ENCODE measurements at places on chromosomes 3 and 15. TPM values are rescaled to one million over a fixed set of nuclear protein-coding genes. Genes with fewer than 3 reads are reported as not detected.

DNA sequence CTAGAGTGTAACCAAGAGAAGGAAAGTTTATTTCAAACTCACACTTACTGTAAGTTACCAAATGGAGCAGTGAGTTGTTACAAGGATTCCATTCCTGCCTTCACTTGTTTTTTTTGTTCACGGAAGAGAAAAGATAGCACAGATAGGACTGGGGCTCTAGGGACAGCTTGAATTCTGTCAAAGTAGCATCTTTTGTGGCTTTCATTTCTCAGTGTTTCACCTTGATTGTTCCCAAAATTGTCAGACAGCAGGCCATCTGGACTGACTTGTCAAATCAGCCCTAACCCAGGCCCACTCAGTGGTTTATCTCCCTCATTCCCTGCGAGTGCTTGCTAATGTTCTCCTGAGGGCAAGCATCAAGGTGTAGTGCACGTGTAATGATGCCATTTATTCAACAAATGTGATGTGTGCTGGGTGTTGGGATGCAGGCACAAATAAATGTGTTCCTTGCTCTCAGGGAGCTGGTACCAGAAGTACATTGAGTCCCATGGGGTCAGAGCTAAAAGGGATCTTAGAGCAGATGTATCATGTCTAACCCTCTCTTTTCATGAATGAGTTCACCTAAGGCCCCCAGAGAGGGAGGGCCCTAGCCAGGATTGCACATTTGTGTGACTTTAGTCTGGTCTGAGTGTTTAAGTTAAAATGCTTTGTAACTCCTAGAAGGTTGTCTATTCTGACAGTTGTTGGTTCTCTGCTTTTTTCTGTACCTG, 49.1 kb downstream of the PDHB start:
- H3K4me3 ChIP-seq, result no peak overlapping the region
- DNase-seq, result no peak
- no peaks in the 10 kb centered on the region for H3K27me3 ChIP-seq
- peak overlapping the region; percentile 18 for H3K27ac ChIP-seq
- H3K36me3 ChIP-seq, result peaks cover 65% of the 10 kb centered on the region

Gene NOX5
- total RNA-seq, result 0.09 TPM

Gene RASSF1
- total RNA-seq, result 34.0 TPM

DNA sequence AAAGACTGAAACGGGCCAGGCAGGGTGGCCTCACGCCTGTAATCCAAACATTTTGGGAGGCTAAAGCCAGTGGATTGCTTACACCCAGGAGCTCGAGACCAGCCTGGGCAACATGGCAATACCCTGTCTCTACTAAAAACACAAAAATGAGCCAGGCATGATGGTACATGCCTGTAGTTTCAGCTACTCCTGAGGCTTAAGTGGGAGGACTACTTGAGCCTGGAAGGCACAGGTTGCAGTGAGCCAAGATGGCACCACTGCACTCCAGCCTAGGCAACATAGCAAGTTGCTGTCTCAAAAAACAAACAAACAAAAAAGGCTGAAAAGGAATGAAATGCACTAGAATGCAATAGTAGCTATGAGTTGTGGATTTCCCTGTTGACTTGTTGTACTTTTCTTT, 94.7 kb downstream of the STAG1 start:
- H3K27ac ChIP-seq, result no peak overlapping the region
- peaks cover 25% of the 10 kb centered on the region for H3K4me1 ChIP-seq
- no peak for DNase-seq

DNA sequence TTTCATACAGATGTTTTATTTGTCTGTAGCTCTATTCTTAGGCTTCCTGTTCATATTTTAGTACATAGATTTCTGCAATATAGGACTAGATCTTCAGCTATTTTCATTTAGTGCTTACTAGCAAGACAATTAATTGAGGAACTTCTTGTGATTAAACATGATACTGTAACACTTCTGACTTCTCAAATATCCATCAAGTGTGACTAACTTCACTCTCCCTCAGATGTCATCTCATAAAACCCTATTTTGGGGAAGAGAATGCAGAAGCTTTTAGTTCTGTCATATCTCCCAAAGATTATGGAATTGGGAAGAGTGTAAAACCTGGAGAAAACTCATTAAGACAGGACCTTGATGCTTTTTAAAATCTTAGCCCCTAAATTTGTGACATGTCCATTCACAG, 28.6 kb upstream of the GOLIM4 start:
- no peak overlapping the region for H3K4me3 ChIP-seq
- peaks cover 1% of the 10 kb centered on the region for H3K36me3 ChIP-seq
- no peak for DNase-seq
- peaks cover 13% of the 10 kb centered on the region for H3K27me3 ChIP-seq

Gene SUCNR1
- not detected for total RNA-seq

Gene NR2F2
- not detected for total RNA-seq

GRCh38 chr3:107604057-107604822, 81.5 kb downstream of the BBX start:
- peaks cover 30% of the 10 kb centered on the region for H3K4me1 ChIP-seq
- no peak overlapping the region for H3K4me3 ChIP-seq
- peaks cover 38% of the 10 kb centered on the region for H3K36me3 ChIP-seq
- H3K27me3 ChIP-seq, result no peaks in the 10 kb centered on the region

DNA sequence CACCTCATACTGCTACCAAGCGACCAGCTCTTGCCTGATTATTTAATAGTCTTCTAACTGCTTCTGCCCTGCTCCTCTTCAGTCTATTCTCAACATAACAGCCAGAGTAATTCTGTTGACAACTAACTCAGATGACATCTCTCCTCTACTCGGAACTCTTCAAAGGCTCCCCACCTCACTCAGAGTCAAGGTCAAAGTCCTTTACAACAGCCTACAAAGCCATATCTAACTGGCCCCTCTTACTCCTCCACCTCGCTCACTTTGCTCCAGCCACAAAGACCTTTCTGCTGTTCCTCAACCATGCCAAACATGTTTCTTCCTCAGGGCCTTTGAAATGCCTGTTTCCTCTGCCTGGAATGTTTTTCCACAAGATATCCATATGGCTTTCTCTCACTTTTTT, 43.6 kb downstream of the PIK3R4 start:
- DNase-seq, result no peak
- H3K36me3 ChIP-seq, result peaks cover 82% of the 10 kb centered on the region
- no peaks in the 10 kb centered on the region for H3K27me3 ChIP-seq
- no peaks in the 10 kb centered on the region for H3K4me1 ChIP-seq
- no peak overlapping the region for H3K4me3 ChIP-seq

GRCh38 chr3:188076176-188076575, 77.8 kb upstream of the LPP start:
- no peak overlapping the region for H3K27ac ChIP-seq
- no peak overlapping the region for H3K4me3 ChIP-seq
- H3K36me3 ChIP-seq, result no peaks in the 10 kb centered on the region
- no peaks in the 10 kb centered on the region for H3K27me3 ChIP-seq
- DNase-seq, result no peak
- H3K4me1 ChIP-seq, result no peaks in the 10 kb centered on the region

DNA sequence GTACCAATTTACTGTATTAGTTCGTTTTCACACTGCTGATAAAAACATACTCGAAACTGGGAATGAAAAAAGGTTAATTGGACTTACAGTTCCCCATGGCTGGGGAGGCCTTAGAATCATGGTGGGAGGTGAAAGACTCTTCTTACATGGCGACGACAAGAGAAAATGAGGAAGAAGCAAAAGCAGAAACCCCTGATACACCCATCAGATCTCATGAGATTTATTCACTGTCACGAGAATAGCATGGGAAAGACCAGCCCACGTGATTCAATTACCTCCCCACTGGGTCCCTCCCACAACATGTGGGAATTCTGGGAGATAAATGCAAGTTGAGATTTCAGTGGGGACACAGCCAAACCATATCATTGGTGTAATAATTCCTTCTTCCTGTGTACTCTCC, 69.6 kb downstream of the C3orf20 start:
- no peaks in the 10 kb centered on the region for H3K36me3 ChIP-seq
- DNase-seq, result no peak
- no peak overlapping the region for H3K27ac ChIP-seq
- H3K4me1 ChIP-seq, result no peaks in the 10 kb centered on the region
- H3K4me3 ChIP-seq, result no peak overlapping the region

Gene CTXN2
- not detected for total RNA-seq

GRCh38 chr3:185161761-185162160, 8.9 kb upstream of the C3orf70 start:
- H3K4me1 ChIP-seq, result no peaks in the 10 kb centered on the region
- no peak overlapping the region for H3K4me3 ChIP-seq
- H3K36me3 ChIP-seq, result no peaks in the 10 kb centered on the region
- no peak overlapping the region for H3K27ac ChIP-seq
- H3K27me3 ChIP-seq, result peaks cover 28% of the 10 kb centered on the region

DNA sequence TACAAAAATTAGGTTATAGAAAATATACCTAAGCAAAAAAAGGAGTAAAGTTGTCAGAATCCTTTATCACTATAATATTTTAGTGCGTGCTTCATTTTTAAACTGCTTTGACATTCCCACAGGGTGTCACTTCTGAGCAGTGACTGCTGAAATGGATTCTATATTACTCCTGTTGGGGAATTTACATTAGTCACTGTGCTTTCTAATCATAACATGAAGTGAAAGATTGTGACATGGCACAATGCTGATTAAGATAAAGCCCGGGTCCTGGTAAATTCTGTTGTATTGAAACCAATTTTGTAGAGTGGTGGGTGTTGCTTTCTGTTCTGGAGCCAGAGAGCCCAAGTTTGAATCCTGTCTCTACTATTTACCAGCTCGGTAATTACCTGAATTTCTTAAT, 36.4 kb upstream of the EHHADH start:
- no peaks in the 10 kb centered on the region for H3K4me1 ChIP-seq
- no peak for DNase-seq
- peaks cover 11% of the 10 kb centered on the region for H3K36me3 ChIP-seq
- H3K27me3 ChIP-seq, result no peaks in the 10 kb centered on the region

Gene RHCG
- not detected for total RNA-seq

DNA sequence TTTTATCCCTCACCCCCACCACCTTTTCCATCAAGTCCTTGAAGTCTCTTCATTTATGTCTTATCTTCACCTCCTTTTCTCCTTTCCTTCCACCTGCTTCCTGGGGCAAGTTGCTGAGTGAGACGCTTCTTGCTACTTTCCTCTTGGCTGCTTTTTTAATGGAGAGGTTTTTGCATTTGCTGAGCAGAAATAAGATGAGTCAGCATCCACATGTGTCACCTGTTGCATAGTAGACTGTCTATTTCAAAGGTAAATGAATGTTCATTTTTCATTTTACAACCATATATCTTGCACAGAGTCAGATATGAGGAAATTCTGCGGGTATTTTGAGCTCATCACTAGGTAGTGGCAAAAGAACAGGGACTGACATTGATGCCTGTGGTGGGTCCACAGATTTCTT, 18.6 kb downstream of the C3orf52 start:
- DNase-seq, result no peak
- no peak overlapping the region for H3K4me3 ChIP-seq
- H3K36me3 ChIP-seq, result no peaks in the 10 kb centered on the region
- H3K4me1 ChIP-seq, result no peaks in the 10 kb centered on the region
- H3K27ac ChIP-seq, result no peak overlapping the region
- no peaks in the 10 kb centered on the region for H3K27me3 ChIP-seq

GRCh38 chr3:126606001-126606400, 47.3 kb upstream of the C3orf22 start:
- H3K27ac ChIP-seq, result no peak overlapping the region
- no peaks in the 10 kb centered on the region for H3K36me3 ChIP-seq
- H3K4me3 ChIP-seq, result no peak overlapping the region
- peaks cover 17% of the 10 kb centered on the region for H3K27me3 ChIP-seq
- DNase-seq, result no peak

Gene LMCD1
- total RNA-seq, result 6.0 TPM

Gene GPR171
- 0.35 TPM for total RNA-seq

- H3K27ac ChIP-seq, result no peak overlapping the region
- H3K36me3 ChIP-seq, result no peaks in the 10 kb centered on the region
- H3K4me3 ChIP-seq, result no peak overlapping the region
- no peak for DNase-seq
Measured at GRCh38 chr3:16084887-16085286, 89.6 kb upstream of the GALNT15 start.

DNA sequence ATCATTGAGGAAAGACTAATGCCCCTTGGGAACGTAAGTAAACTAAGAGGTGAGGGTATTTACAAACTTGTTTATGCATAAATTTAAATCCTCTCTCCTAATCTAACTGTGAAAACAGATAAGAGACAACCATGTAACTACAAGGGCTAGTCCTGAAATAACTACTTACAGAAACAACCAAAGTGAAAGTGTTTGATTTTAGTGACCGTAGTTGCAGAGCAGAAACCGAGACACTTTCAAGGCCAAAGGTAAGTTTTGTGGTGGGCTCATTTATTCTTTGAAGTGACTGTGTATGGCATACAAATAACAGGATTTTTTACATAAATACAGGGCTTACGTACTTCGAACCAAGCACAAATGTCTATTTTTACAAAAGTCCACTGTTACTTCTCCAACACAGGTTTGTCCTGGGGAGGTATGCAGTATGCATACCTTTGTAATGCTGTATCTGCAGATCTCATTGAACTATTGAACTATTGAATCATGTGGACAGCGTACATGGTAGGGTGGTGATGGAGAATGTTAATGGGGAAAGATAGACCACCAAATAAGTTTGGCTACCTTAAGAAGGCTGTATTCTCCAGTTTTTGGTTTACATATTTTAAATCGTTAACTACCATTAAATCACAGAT, 99.6 kb upstream of the RBMS3 start:
- DNase-seq, result no peak
- no peak overlapping the region for H3K4me3 ChIP-seq
- no peaks in the 10 kb centered on the region for H3K4me1 ChIP-seq
- H3K27ac ChIP-seq, result no peak overlapping the region
- no peaks in the 10 kb centered on the region for H3K27me3 ChIP-seq

DNA sequence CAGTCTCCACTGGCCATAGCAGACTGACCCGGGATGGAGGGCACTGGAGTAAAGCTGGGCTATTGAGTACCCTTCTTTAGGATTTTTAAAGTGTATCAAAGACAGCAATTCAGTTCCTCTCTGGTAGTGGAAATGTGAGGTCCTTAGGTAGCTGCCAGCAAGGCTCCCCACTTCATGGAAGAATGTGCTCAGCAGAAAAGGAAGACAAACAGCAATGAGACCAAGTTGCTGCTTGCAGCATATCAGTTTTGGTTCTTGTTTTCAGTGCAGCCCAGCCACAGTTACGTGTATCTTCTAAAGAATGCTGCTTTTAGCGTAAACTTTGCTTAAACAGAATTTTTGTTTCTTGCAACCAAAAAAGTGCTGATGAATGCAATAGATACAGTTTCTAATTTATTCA, 374.0 kb upstream of the CBLB start:
- no peak overlapping the region for H3K27ac ChIP-seq
- no peak for DNase-seq
- no peak overlapping the region for H3K4me3 ChIP-seq
- no peaks in the 10 kb centered on the region for H3K27me3 ChIP-seq
- peaks cover 4% of the 10 kb centered on the region for H3K4me1 ChIP-seq

DNA sequence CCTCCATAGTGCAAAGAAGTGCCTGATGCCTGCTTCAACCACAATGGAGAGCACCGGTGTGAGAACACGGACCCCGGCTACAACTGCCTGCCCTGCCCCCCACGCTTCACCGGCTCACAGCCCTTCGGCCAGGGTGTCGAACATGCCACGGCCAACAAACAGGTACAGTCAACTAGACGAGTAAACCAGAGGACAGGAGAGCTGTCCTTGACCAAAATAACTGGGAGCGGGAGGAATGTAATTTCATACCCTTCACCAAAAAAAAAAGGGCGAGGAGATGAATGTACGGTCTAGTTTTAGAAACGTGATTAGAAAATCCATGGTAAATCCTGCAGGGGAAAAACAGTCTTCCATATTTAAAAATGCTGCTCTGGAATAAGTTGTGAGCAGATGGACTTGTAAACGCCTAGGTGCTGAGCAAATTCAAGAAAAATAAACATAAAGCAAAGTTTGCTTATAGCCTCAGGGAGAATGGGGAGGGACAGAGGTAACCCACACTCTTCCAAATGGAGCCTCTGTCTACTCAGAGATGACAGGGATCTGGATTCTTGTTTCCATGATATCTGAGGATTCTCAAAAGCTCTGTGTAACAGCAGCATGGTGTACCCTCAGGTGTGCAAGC, 8.4 kb downstream of the THBS1 start:
- DNase-seq, result no peak
- no peaks in the 10 kb centered on the region for H3K36me3 ChIP-seq
- H3K4me1 ChIP-seq, result no peaks in the 10 kb centered on the region
- H3K4me3 ChIP-seq, result no peak overlapping the region
